Body of pancreas (tissue), 4 donors: ENCODE measurements at places on chromosomes 3 and 15. TPM values are rescaled to one million over a fixed set of nuclear protein-coding genes. Genes with fewer than 3 reads are reported as not detected.

LSM3 gene
- total RNA-seq, result 6.0 TPM

VWA5B2 gene
- total RNA-seq, result 15.8 TPM

CLRN1 gene
- total RNA-seq, result not detected

EBLN2 gene
- 11.5 TPM for total RNA-seq

FILIP1L gene
- 27.8 TPM for total RNA-seq

OR5K2 gene
- total RNA-seq, result not detected

ADPRH gene
- total RNA-seq, result 3.0 TPM

DNA sequence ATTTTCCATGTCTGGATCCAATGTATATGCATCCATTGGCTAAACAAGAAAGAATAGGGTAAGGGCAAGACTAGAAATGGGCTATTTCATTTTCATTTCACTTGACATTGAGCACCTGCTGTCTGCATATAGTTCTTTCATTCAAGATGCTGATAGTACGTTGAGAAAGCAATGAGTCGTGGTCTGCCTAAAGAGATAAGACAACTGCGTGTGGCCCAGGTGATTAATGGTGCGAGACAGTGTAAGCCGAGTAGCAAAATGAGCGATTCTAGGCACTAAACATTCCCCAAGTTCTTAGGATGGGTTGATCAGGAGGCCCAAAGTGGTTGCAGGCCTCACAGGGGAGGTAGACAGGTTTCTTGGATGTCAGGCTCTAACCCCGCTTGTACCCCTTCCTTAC is 235.4 kb downstream of the PDCD6IP start:
- no peak for DNase-seq

- no peak for DNase-seq
Observed at GRCh38 chr15:80790236-80790635, 11.1 kb downstream of the CEMIP start.

DNA sequence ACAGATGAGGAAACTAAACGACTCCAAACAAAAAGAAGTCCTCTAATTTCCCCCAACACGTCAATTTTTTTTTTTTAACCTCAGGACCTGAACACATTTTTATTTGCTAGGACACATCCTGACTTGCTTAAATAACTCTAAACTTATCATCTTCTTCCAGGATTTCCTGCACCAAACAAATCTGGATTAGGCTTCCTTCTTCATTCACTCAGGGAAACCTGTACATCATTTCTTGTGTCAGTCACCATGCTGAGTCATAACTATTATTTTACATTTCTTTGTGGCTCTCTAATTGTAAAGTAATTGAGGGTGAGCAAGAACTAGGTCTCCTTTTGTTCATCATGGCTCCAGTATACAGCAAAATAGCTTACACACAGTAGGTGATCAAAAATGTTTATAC is 433.4 kb upstream of the GBE1 start:
- no peak for DNase-seq

DNA sequence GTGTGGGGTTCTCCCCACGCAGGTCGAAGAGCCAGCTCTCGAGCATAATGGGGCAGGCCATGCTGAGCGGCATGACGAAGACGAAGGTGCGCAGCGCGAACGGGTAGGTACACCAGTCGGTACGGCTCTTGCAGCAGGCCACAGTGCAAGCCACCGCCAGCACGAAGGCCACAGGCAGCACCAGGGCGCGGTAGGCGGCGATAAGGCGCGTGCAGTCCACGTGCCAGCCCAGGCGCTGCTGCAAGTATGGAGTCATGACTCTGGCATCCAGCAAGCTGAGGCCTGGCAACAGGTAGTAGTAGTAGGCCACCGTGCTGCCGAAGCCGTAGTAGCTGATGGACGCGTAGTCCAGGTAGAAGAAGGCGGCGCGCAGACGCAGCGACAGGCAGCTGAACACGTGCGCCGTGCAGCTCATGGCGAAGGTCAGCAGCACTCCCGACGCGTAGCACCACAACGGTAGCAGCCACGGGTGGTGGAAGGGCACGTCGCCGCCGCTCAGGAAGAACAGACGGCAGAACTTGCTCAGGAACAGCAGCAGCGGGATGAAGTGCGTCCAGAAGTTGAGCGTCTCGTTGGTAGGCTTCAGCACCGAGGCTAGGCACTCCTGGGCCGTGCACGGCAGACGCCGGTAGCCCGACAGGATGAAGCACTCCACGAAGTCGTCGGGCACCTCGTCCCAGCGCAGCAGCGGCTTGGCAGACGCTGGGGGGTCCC is 797 bp downstream of the PAQR9 start:
- no peak for DNase-seq

GRCh38 chr15:83092309-83092976 is 15.0 kb upstream of the TM6SF1 start:
- DNase-seq, result no peak

- DNase-seq, result no peak
Observed at GRCh38 chr3:172560026-172560425, 36.8 kb upstream of the TNFSF10 start.

DNA sequence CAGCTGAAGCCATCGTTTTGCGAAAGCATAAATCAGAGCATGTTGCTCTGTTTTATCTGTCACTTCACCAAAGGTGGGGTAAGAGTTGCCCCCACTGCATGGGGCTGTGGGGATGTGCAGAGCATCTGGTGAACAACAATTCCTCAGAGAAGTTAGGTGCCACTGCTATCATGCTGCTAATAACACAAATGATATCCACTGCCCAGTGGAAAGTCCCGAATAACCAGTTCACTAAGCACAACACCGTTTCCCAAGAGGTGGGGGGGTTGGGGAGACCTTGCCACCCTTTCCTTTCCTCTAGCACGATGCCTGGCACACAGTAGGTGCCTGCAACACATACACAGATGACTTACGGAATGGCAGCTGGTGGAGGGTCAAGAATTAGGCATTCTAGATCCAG is 38.6 kb downstream of the FAM3D start:
- DNase-seq, result no peak

GRCh38 chr3:73070675-73071575 is 9.5 kb downstream of the EBLN2 start:
- DNase-seq, result no peak

- DNase-seq, result no peak
Observed at GRCh38 chr3:184710870-184711492, 883 bp downstream of the MAGEF1 start.

- DNase-seq, result no peak
Observed at GRCh38 chr15:35603301-35603700, 57.3 kb upstream of the DPH6 start.

DNA sequence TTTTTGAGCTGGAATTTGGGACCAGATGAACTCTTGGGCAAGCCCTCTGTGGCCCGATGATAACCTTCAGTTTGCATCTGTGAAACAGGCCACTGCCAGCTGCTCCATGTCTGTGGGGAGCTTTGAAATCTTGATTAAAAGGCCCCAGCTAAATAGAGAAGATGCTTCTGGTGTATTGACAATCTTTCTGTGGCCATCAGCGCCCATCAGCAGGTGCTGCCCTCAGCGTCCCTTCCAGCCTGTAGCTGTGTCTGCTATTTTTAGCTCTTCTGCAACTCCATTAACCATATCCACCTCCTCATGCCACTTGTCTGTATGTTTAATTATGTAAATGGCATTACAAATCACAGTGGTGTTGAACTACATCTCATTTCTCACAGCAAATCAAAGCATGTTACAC is 54.0 kb downstream of the CHCHD6 start:
- DNase-seq, result no peak

DNA sequence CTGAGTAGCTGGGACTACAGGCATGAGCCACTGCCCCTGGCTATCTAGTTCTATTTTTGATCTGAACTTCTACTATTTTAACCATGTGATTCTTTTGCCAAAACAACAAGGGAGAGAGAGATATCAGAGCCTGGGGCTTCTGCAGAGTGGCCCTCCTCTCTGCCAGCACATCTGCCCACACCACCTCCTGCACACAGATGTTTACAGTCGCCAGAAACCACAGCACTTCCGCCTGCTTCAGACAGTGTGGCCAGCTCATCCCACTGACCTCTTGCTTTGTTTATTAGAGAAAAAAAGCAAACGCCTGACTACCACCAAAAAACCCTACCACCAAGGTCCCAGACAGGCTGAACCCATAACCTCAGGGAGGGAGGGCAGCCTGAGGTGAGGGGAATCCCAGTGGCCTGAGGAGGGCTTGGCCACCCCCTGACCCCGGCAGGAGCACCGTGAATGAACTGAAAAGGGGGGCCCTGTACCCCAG is 85.9 kb upstream of the ABHD2 start:
- DNase-seq, result no peak

DNA sequence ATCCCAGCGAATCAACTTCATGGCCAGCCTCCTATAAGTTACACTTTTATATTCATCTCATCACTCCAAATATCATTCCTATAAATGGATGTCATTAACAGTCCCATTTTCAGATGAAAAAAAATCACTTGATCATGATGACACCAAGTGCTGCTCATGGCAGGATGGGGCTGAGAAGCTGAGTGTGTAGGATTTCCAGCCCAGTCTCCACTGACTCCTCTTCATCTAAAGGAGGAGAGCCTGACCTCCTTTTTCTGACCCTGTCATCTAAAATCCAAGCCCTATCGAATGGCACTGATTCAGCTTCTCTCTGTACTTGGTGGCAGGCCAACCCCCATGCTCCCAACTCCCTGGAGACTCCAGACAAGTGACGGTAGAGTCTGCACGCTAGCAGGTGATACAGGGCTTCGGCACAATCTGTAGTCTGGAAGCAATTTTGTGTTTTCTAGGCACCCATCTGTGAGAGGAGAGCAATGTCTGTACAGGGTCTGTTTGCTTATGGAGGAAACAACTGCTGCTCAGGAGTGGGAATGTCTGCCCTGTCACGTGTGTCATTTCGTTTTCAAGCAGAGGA is 103.2 kb downstream of the EPHB1 start:
- no peak for DNase-seq

- DNase-seq, result no peak
Observed at GRCh38 chr15:35312344-35312743, 227.2 kb upstream of the NANOGP8 start.

- DNase-seq, result no peak
Observed at GRCh38 chr3:45748068-45748467, 48.3 kb downstream of the SLC6A20 start.

DNA sequence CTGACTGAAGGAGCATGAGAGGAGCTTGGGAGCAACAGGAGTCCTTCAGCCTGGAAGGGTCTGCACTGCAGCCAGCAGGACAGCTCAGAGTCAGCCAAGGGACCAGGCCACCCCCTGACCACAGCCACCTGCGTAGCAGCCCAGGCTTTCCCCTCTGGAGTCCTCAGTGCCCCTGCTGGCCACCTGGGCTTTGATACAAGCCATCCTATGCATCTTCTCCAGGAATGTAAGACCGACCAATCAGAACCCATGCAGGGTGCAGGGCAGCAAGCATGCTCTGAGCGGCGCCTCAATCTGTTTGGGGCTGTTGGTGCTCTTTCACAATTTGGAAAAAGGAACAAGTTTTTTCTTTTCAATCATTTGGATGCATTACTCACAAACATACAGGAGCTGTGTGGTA is 52.0 kb downstream of the DZIP1L start:
- no peak for DNase-seq

- no peak for DNase-seq
Observed at GRCh38 chr3:42441791-42442190, 31.4 kb upstream of the LYZL4 start.
